Stimulated activated CD4-positive, alpha-beta T cell treated with anti-CD3 and anti-CD28 coated beads, TNF-alpha, amount 100 ng/mL, for 1 hour (primary cell): ENCODE measurements at places on chromosomes 6 and 20.
A peak's percentile ranks its signal among the peaks of the same experiment; 100 is the strongest.

DNA sequence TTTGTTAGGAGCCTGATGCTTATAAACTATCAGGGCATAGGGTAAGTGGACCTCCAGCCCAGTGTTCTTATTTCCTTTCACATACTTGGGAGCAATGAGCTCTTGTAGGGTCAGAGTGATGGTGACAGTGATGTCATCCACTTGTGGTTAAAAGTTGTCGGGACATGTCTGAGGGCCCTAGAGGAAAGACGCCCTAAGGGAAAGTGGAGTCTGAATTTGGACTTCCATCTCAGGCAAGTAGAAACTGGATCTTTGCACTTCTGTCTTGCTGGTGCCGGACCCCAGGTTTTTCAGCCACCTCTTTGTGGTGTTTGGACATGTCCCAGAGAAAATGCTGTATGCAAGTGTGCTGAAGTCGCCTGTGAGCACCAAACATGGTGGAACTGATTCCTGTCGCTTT lies 900.5 kb downstream of the C6orf118 start:
- no peak for DNase-seq

DNA sequence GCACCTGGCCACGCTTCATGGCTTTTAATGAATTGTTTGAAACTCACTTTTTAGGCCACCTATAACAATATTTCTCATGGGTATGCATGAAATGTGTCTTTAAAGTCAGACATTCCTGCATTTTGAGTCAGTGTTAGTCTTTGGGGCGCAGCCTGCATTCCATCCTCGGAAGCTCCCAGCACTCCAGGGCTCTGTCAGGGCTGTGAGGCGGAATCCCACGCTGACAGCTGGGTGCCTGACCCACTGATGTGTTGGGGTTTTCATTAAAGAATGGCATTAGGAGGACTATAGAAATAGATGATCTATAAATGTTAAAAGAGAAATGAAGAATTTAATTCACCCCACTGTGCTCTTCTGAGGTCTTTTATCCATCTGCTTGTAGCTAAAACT lies 16.2 kb upstream of the CLDN20 start:
- no peak for DNase-seq

- no peak for DNase-seq
Observed at GRCh38 chr6:140773276-140773675, 1359.4 kb upstream of the GJE1 start.

DNA sequence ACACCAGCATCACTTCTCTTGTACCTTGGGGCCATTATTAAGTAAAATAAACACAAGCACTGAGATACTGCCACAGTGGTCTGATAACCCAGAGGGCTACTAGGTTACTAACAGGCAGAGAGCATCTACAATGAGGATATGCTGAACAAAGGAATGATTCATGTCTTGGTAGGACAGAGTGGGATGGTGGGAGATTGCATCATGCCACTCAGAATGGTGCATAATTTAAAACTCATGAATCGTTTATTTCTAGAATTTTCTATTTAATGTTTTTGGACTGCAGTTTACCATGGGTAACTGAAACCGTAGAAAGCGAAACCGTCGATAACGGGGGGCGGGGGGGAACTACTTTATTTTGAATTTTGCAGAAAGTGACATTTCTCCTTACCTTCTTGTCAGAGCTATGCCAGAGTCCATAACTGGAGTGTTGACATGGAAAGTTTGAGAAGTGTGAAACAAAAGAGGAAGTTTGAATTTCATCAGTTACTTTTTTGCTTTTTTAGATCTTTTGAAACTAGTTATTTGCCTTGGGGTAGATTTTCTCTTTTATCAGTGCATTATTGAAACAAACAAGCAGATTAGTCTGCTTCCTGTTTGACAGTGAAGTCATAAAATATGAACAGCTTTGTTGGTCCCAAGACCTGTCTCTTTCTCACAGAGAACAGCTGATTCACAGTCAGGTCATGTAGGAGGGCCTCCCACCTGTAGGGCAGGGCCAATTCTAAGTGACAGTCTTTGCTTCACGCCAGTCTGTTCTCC lies 124.9 kb downstream of the KLHL32 start:
- DNase-seq: no peak

DNA sequence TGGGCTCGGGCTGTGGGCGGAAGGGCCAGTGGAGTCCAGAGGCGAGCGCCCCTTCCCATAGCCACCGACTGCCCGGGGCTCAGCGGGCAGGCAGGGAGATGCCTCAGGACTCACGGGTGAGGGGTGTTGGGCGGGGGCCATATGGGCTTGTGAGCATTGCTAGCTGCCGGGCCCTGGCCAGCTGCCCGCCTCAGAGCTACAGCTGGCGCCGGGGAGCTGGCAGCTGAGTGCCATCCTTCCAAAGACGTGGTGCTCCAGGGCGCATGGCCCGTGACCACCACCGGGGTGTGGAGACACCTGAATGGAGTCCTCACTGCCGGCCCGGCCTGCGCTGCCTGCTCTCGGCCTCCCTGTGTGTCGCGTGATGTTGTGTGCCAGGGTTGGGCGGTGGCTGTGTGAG lies 10.6 kb upstream of the RBBP8NL start:
- DNase-seq: no peak

- DNase-seq: no peak
Observed at GRCh38 chr20:33796263-33796906, 14.8 kb upstream of the CHMP4B start.

DNA sequence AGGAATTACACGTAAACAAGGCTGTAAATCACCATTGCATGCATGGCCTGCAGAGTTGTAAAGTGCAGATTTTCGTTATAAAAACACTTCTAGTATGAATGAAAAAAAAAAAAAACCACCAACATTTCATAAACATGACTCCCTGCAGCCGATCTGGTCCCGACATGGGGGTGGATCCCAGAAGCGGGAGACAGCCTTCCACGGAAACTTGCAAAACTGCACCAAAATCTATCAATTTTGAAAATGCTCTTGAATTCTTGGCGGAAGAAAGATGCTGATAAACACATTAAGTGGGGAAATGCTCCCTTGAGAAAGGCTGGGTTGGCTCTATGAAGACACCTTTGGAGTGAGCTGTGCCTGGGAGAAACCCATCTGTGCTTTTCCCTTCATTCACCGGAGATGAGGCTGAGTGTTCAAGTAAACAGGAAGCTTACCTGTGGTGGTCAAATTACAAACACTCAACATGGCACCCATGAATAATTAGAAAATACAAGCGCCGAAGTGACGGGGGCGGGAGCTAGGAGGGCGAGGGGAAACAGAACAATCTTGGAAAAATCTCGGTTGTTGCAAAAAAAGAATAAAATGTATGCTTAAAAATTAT lies 845 bp upstream of the ANKRD60 start:
- DNase-seq: no peak

DNA sequence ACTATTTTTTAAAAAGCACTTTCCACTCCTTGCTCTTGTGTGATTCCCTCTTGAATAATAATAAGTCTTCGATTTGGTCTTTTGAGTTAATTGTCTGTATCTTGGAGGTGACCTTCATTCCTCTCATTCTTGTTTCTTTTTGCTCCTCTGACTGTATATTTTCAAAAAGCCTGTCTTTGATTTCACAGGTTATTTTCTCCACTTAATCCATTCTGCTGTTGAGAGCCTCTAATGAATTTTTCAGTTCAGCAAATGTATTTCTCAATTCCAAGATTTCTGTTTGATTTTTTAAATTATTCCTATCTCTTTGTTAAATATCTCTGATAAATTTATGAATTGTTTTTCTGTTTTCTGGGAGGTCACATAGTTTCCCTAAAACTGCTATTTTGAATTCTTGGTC lies 21.7 kb upstream of the KIAA1586 start:
- DNase-seq: no peak

GRCh38 chr20:63177134-63177784 lies 38.7 kb downstream of the YTHDF1 start:
- DNase-seq: no peak

DNA sequence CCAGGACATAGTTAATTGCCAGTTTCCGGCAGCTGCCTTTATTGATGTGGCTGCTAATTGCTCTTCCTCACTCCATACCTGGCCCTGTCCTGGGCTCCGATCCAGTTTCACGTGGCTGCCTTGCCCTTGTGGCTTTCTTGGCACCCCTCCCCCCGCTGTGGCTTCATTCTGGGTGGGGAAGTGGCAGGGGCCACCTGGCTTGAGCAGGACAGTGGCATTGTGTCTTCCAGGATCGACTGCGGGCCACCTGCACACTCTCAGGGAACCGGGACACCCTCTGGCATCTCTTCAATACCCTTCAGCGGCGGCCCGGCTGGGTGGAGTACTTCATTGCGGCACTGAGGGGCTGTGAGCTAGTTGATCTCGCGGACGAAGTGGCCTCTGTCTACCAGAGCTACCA lies 10.8 kb downstream of the MAVS start:
- DNase-seq: no peak

DNA sequence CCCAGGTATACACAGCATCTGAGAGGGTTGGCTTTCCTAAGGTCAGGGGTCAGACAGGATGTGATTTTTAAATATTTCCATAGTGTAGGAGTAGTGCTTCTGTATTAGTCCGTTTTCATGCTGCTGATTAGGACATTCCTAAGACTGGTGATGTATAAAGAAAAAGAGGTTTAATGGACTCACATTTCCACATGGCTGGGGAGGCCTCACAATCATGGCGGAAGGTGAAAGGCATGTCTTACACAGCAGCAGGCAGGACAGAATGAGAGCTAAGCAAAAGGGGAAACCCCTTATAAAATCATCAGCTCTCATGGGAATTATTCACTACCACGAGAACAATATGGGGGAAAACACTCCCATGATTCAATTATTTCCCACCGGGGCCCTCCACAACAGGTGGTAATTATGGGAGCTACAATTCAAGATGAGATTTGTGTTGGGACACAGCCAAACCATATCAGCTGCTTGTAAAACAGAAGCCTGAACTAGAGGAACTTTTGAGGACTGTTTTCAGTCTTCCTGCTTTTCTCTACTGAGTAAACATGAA lies 91.0 kb upstream of the MEI4 start:
- no peak for DNase-seq

- no peak for DNase-seq
Observed at GRCh38 chr20:10288954-10289646, 70.5 kb downstream of the SNAP25 start.

DNA sequence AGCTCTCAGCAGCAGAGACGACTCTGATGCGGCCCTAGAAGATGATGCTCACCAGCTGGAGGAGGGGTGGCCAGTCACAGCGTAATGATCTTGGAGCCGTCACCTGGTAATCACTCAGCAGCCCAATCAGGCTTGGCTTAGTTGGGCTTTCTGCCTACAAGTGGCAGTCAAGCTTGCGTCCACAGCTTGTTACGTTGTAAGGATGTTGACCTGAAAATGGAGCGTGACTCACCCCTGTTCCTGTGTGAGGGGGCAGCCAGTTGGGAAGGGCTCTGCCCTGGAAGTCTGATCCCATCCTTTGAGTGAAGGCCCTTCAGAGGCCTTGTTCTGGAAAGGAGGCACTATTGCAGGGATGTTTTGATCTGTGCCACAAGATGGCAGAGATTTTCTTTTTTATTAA lies 49.8 kb downstream of the SPATA2 start:
- DNase-seq: no peak

DNA sequence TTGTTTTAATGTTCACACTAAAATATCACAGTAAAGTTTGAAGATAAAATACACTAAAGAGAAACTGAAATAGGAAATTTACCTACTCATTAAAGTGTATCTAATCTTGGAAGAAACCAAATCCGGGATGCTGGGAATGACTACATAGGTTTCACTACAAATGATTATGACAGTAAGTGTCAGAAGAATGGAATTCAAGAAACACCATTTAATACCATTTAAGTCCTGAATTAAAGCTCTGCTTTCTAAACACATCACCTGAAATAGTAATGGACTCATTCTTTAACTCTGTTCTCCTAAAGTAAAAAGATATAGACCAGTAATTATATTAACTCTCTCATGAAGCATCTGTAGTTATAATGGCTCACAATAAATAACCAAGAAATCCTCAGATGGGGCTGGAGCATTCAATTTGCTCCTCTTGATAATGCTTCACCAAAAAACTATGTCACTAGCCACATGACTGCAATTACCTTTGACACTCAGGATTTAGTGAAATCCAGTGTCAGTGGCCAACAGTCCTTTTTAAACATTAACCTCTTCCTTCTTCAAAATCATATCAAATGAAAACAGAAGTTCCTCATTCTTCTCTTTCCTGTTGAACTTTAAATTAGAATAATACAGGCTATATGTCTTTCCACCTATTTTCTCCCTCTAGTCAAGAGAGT lies 41.4 kb downstream of the MAP7 start:
- DNase-seq: no peak

DNA sequence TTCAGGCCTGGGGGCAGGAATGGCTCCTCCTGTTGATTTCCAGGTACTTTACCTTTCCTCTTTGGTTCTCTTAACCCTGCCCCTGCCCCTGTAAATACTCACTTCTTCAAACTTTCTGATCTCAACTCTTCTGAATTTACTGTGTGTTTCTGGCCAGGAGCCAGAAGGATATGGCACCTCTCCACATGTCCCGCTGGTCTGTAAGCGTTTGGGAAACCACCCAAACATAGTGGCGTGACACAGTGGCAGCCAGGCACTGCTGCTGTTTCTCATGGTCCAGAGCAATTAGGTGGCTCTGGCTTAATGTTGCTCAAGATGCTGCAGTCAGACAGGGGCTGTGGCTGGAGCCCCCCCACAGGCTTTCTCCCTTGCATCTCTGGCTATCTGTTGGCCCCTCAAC lies 374.5 kb downstream of the RNGTT start:
- no peak for DNase-seq

DNA sequence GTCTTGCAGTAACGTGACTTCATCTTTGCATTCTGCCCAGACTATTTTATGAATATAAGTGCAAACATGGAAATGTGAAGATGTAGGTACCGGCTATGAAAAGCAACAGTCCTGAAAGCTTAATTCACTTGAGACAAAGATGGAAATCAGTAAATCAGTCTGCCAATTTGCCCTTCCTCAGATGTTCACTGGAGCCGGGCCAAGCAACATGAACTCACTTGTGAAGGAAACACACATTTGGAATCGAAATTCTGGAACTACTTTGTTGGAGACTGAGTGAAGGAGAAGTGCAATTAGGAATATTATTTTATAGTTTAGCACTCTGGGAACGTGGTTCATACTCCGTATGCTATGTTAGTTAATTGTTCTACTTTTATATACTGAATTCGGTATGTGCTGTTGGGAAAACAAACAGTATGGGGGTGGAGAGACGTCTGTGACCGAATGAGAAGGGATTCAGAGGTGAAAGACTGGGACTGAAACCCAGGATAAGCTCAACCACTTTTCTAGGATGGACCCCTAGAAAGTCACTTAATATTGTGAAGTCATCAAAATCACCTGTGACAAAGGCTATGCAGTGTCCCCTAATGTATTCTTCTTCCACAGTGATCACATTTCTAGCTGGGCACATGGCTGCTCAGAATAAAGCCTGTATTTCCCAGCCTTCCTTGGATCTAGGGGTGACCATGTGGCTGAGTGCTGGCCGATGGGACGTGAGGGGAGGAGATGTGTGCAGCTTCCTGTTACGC lies 95.5 kb downstream of the PREX1 start:
- no peak for DNase-seq

DNA sequence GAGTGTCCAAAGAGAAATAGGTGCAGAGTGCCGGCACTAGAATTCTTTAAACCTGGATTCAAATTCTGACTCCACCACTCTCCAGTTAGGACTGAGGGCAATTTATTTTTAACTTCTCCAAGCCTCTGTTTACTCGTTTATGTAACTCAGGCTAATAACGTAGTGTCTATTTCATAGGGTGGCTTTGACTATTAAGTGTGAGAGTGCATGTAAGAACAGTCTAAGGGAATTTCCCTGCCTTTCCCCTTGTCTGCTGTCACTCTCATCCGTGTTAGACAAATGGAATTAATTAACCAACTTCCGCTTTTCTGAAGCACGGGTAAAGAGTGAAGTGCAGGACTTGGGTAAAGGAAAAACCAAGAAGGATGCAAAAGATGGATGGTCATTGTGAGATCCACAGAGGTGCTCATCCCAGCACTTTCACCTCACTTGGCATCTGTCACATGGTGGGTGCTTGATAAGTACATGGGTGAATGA lies 4.1 kb upstream of the ZKSCAN8 start:
- DNase-seq: peak; percentile 3

- DNase-seq: no peak
Observed at GRCh38 chr6:90677440-90677839, 90.6 kb upstream of the MAP3K7 start.
